Heart right ventricle (tissue), 16 donors: ENCODE measurements at places on chromosomes 2 and 18. TPM values are rescaled to one million over a fixed set of nuclear protein-coding genes. Genes with fewer than 3 reads are reported as not detected.

GRCh38 chr2:27989149-27989548 lies 98.6 kb downstream of the BABAM2 start:
- no peak for DNase-seq
- no peaks in the 10 kb centered on the region for H3K36me3 ChIP-seq
- no peak overlapping the region for H3K4me3 ChIP-seq

DNA sequence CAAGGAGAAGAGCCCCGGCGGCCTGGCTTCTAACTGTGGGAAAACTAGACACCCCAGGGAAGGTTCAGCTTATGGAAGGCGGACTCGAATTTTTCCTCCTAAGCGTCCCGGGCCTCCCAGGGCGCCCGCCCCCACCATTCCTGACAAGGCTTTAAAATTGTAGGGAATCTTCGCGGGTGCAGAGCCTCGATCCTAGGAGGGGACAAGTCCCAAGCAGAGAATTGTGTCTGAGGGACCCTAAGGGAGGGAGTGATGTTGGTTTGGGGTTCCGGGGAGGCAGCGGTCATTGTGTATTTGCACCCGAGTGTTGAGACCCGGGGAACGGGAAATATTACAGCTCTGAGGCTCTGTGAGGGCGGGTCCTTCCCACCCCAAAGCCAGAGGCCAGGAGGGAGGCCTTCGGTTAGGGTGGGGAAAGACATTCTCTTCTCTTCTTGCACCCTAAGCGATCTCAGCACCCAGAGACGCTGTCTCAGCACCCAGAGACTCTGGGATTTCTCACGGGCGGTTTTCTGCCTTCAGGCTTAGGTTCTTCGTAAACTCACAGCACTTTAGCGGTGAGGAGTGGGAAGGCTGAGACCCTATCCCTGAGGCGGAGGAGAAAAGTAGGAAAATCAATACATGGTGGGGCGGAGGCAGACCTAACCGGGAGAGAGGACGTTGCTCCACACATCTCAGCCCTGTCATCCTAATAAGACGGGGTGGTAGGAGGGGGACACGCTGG lies 7.6 kb downstream of the OSR1 start:
- H3K4me3 ChIP-seq: peak overlapping the region; percentile 41
- DNase-seq: no peak
- H3K4me1 ChIP-seq: peaks cover 36% of the 10 kb centered on the region
- H3K27me3 ChIP-seq: peaks cover 48% of the 10 kb centered on the region
- H3K27ac ChIP-seq: no peak overlapping the region

GRCh38 chr2:191355170-191355758 lies 110.1 kb downstream of the MYO1B start:
- no peak for DNase-seq
- H3K27me3 ChIP-seq: no peaks in the 10 kb centered on the region
- peaks cover 8% of the 10 kb centered on the region for H3K36me3 ChIP-seq
- no peak overlapping the region for H3K4me3 ChIP-seq
- H3K27ac ChIP-seq: no peak overlapping the region

CAPN13 gene
- not detected for total RNA-seq

CNNM4 gene
- 29.6 TPM for total RNA-seq

REG3G gene
- total RNA-seq: not detected

CRACDL gene
- total RNA-seq: 1.2 TPM

GRCh38 chr2:174009488-174010223 lies 44.5 kb upstream of the SP3 start:
- H3K36me3 ChIP-seq: no peaks in the 10 kb centered on the region
- H3K4me3 ChIP-seq: no peak overlapping the region
- no peak overlapping the region for H3K27ac ChIP-seq
- H3K4me1 ChIP-seq: peaks cover 11% of the 10 kb centered on the region

DNA sequence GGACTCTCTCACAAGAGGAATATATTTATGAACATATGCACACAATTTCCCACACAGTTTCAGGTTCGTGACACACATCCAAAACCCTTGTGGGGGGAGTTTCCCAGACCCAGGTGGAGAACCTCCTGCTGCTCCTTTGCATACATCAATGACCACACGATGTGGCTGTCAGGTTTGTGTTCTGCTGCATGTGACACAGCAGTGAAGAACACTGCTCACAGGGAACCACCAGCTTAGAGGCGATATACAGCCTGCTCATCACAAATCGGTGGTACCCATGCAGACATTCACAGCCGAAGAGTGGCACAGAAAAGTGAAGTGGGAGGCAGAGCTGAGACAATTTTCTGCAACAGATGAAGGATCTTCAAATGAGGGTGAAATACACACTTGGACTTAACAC lies 175.6 kb upstream of the ZFP36L2 start:
- H3K27me3 ChIP-seq: no peaks in the 10 kb centered on the region
- H3K36me3 ChIP-seq: peaks cover 6% of the 10 kb centered on the region
- H3K27ac ChIP-seq: no peak overlapping the region
- no peak overlapping the region for H3K4me3 ChIP-seq
- no peak for DNase-seq

DNA sequence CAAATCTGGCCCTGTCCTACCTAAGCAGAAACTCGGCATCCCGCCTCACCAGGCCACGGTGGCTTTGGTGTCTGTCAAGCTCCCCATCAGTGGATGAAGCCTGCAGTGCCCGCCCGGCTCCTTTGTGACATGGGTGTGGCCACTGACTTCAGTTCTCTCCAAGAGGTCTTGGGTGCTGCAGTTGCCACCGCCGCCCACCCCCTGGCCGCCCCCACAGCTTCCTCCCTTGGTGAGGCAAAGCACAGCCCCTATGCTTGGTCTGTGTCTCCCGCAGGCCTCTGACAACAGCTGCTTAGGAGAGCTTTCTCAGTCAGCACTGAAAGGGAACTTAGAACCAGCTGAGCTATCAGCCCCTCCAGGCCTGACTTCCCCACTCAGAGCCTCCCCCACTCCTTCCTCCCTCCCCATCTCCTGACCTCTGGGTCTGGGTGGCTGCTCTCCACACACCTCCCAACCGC lies 22.9 kb upstream of the GPR55 start:
- H3K27me3 ChIP-seq: no peaks in the 10 kb centered on the region
- no peak overlapping the region for H3K27ac ChIP-seq
- H3K4me1 ChIP-seq: peaks cover 6% of the 10 kb centered on the region
- H3K4me3 ChIP-seq: no peak overlapping the region

- H3K4me3 ChIP-seq: no peak overlapping the region
- H3K27me3 ChIP-seq: no peaks in the 10 kb centered on the region
- no peak overlapping the region for H3K27ac ChIP-seq
- H3K4me1 ChIP-seq: peaks cover 7% of the 10 kb centered on the region
- no peak for DNase-seq
Observed at GRCh38 chr2:150165988-150166312, 321.5 kb downstream of the RND3 start.

- no peaks in the 10 kb centered on the region for H3K36me3 ChIP-seq
- no peaks in the 10 kb centered on the region for H3K27me3 ChIP-seq
- no peak for DNase-seq
- H3K4me3 ChIP-seq: no peak overlapping the region
- H3K27ac ChIP-seq: no peak overlapping the region
- H3K4me1 ChIP-seq: no peaks in the 10 kb centered on the region
Observed at GRCh38 chr2:96399342-96400048, 63.9 kb downstream of the NCAPH start.

DNA sequence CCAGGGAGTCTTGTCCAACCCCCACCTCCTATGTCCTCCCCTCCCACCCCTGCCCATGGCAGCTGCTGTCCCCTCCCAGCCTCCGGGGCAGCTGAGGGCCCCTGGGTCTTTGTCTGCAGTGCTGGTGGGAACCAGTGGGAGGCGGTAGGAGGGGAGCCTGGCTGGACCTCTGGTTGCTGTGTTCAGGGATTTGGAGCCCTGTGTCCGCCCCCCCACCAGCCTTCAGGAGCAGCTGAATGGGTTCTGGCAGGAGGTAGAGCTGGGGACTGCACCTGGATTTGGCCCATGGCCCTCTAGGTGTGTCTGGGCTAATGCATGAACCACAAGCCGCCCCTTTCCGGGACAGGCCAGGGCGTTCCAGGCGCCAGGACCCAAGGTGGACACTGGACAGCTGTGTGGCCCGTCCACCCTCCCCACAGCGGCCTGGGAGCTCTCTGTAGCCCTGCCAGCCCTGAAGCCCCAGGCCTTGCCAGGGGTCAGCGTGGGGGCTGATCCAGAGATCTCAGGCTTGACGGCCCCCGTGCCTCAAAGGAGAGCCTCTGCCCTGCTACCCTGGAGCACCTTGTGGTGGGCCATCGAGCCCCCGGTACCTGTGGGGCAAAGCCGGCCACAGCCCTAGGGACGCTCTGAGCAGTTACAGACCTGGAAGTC lies 25.4 kb downstream of the GPC1 start:
- no peak overlapping the region for H3K27ac ChIP-seq
- DNase-seq: peak; percentile 10
- H3K4me1 ChIP-seq: peaks cover 2% of the 10 kb centered on the region
- H3K4me3 ChIP-seq: no peak overlapping the region

DNA sequence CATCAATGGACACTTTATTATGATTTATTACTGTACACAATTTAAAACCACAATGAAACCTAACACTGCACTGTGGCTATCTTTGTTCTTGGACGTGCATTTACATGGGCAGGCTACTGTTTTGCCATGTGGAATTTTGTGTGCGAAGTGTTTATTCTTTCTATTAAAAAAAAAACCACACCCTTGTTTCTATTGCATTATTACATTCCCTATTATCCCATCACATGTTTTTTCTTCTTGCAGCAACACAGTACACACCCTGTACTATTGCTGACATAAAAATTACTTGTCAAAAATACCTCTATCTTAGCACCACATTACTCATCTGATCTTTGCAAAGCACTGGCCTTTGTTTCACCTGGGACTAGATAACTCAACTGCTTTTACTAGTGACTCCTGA lies 1.5 kb downstream of the RNF152 start:
- DNase-seq: no peak
- H3K4me3 ChIP-seq: no peak overlapping the region
- peaks cover 45% of the 10 kb centered on the region for H3K36me3 ChIP-seq

DNA sequence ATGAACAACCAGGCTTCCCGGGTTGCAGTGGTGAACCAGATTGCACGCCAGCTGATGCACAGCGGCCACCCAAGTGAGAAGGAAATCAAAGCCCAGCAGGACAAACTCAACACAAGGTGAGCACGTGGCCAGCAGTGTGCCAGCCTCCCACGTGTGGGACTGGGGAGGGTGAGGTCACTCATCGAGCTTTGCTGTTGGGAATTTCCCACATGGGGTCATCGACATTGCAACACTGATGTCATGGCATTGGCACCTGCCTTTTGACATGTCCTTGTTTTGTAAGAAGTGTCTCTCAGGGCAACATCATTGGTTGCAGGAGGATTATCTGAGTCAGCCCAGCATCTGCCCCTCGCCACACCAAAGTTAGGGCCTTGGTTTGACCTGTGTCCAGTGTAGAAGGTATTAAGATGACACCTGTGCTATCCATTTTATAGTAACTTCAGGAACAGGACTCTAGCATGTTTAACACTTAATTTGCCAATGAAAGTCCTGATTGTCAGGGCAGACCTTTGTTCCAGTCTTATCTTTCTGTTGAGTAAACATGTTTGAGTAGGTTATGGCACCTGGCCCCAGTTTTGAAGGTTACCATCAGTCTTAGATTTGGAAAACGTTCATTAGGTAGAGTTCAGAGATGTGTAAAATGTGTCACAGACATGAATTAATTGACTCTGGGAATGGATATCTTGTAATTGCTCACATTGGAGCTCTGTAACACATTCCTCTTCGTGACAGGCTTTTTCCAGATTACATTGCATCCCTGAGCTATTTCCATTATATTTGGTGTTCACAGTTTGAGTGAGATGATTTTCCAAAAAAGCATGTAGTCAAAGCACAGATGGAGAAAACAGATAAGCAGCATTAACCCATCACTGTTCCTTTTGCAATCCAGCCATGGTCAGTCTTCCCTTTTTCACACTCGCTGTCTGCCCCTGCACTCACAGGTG lies 93.3 kb upstream of the EML6 start:
- H3K36me3 ChIP-seq: peaks cover 61% of the 10 kb centered on the region
- DNase-seq: no peak
- peak overlapping the region; percentile 6 for H3K27ac ChIP-seq
- H3K27me3 ChIP-seq: no peaks in the 10 kb centered on the region

SPHKAP gene
- 70.9 TPM for total RNA-seq

GRCh38 chr2:16862471-16862870 lies 196.8 kb upstream of the CYRIA start:
- H3K4me1 ChIP-seq: no peaks in the 10 kb centered on the region
- H3K36me3 ChIP-seq: no peaks in the 10 kb centered on the region

CNTNAP5 gene
- total RNA-seq: not detected

DNA sequence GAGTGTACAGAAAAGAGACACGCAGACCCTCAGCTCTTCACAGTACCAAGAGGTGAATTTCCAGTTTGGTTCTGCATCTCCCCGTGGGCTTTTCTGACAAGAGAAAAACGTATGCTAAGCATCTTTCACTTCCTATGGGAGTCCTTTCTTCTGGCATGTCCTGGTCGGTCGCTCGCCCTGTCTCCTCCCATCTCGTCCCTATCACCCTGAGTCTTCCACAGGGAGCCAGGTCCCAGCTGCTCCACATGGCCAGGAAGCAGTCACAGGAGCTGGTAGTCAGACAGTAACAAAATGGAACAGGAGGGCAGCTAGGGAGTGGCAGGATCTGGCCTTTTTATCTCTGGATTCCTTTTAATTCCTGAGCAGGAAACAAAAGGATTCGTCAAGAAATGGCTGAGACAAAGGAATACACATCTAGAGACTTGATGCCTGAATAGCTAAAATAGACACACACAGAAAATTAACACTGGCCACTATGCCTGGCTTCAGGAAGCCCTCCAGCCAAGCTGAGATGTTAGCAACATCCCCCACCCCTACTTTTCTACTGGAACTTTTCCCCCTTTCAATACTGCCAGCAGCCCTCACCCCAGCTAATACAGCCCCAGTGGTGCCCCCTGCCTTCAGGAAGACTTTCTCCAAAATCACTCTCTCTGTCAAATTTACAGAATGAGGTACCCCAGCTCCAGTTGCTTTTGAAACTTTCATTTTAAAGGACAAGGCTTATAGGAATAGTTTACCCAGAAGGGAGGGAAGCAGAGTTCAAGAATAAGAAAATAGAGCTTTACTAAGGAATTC lies 136.1 kb downstream of the DNER start:
- no peaks in the 10 kb centered on the region for H3K36me3 ChIP-seq
- H3K27me3 ChIP-seq: peaks cover 11% of the 10 kb centered on the region
- no peak overlapping the region for H3K4me3 ChIP-seq

- H3K27me3 ChIP-seq: no peaks in the 10 kb centered on the region
- no peaks in the 10 kb centered on the region for H3K36me3 ChIP-seq
- H3K27ac ChIP-seq: no peak overlapping the region
- DNase-seq: no peak
- no peak overlapping the region for H3K4me3 ChIP-seq
- H3K4me1 ChIP-seq: peaks cover 17% of the 10 kb centered on the region
Observed at GRCh38 chr2:240231838-240232244, 91.4 kb upstream of the OTOS start.

MC5R gene
- total RNA-seq: not detected

GRCh38 chr2:102258386-102259074 lies 52.8 kb upstream of the IL1RL1 start:
- no peak overlapping the region for H3K4me3 ChIP-seq
- no peak for DNase-seq
- H3K27ac ChIP-seq: no peak overlapping the region
- no peaks in the 10 kb centered on the region for H3K36me3 ChIP-seq

GRCh38 chr2:44943031-44943692 lies 1.7 kb downstream of the SIX3 start:
- H3K4me3 ChIP-seq: peak overlapping the region; percentile 41
- H3K4me1 ChIP-seq: peaks cover 46% of the 10 kb centered on the region
- no peak for DNase-seq
- H3K27me3 ChIP-seq: peaks cover 100% of the 10 kb centered on the region
- no peaks in the 10 kb centered on the region for H3K36me3 ChIP-seq
